ENCODE measurements at places on chromosomes 16 and 17.
A peak's percentile ranks its signal among the peaks of the same experiment; 100 is the strongest.

DNA sequence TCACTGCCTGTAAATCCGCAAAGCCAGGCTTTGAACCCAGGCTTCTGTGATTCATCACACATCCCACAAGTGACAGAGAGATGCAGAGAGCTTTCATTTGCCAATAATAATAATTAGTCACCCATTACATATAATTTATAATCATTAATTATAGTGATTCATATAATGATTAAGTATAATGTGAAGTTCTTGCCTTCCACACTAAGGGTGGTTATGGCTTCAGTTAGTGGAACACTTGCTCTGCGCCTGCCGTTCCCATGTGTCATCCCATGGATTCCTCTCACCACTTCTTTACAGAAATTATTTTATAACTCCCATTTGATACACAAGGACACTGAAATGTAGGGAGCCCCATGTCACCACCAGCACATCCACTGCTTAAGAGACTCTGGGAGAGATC, 39.8 kb upstream of the XYLT1 start:
- no peak overlapping the region for H3K27ac ChIP-seq
- DNase-seq: no peak
- peaks cover 30% of the 10 kb centered on the region for H3K4me1 ChIP-seq
- H3K4me3 ChIP-seq: no peak overlapping the region

- no peak overlapping the region for H3K27ac ChIP-seq
- 0 out of 2 replicates have a peak, but pooled peaks cover 4% of the 10 kb centered on the region for H3K27me3 ChIP-seq
- no peaks in the 10 kb centered on the region for H3K36me3 ChIP-seq
- peak overlapping the region; percentile 60 for H3K4me3 ChIP-seq
- DNase-seq: no peak
Measured at GRCh38 chr17:6756425-6757031, 682 bp downstream of the XAF1 start.

DNA sequence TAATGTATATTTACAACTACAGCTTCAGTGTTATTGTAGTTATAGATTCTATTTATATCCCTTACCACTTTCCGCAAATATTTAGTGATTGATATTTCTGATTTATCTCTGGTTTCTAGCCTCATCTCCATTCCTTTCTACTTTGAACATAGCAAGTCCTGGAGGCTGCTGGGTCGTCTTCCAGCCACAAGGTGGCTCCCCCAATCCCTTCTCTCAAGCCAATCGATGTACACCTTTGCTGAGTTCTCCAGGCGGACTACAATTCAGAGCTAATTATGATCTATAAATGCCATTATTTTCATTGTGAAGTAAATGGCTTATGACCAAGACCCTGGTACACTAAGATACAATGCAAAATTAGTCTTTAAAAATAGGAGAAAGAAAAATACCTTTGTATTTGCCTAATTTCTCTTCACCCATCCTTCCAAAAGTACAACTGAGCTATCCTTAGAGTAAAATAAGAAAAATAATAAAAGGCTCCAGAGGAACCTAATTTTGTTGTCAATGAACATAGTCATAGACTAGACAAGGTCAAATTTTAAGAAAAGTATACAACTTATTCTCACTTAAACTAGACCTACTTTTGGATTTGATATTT, 122.1 kb downstream of the SKAP1 start:
- H3K27ac ChIP-seq: no peak overlapping the region
- no peaks in the 10 kb centered on the region for H3K27me3 ChIP-seq
- H3K4me1 ChIP-seq: peaks cover 28% of the 10 kb centered on the region
- H3K4me3 ChIP-seq: no peak overlapping the region
- H3K36me3 ChIP-seq: no peaks in the 10 kb centered on the region
- DNase-seq: peak; percentile 66

DNA sequence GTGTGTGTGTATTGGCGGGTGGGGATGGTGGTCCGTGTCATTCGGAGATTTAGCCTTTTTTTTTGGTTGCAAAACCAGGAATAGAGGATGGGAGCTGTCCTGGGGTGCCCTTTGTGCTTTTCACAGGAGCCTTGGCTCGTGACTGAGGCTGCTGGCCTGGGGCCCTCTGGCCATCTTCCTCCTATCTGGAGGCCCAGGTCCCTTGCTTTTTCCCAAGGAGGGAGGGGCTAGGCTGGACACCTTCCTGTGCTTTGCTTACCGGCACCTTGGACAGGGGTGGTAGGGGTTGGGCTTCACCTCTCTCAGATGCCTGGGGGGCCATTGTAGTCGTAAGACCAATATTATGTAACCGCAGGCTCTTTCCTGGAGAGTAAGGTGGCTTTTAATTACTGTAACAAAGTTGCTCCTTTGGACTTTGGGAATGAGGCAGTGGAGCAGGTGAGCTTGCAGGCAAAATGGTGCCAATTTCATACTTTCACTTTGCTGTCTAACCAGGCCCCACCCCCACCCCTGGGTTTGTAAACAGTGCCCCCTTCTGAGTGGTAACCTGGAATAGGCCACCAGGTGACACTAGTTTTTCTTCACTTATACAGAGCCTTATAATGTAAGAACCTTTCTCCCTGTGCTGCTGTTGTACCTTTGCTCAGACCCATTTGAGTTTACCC, 1.2 kb downstream of the DYNLL2 start:
- H3K4me3 ChIP-seq: peak overlapping the region; percentile 91
- peak; percentile 74 for DNase-seq
- H3K27me3 ChIP-seq: 0 out of 2 replicates have a peak, but pooled peaks cover 5% of the 10 kb centered on the region
- H3K27ac ChIP-seq: peak overlapping the region; percentile 31
- H3K36me3 ChIP-seq: peaks cover 5% of the 10 kb centered on the region

DNA sequence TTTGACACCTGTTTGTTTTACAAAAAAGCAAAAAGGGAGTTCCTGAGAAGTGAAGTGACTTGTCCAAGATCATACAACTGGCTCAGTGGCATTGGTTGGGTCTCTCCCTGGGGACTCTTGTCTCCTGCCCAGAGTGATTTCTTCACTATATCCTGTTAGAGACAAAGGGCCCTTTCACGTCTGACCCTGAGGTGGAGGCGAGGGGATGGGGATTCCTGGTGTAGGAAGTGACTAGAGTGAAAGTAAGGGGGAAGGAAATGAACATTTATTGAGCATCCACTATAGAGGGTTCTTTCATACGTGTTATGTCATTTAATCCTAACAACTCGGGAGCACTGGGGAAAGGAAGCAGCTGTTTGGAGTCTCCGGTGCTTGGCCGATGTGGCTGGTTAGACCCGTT, 9.0 kb downstream of the ITGB3 start:
- H3K27ac ChIP-seq: no peak overlapping the region
- no peak for DNase-seq
- no peaks in the 10 kb centered on the region for H3K4me1 ChIP-seq
- H3K36me3 ChIP-seq: no peaks in the 10 kb centered on the region

Data from MM.1S (cell line).